ENCODE measurements at places on chromosomes 6 and 20. TPM values are rescaled to one million over a fixed set of nuclear protein-coding genes. Genes with fewer than 3 reads are reported as not detected.

Gene TTLL9
- total RNA-seq = 0.04 TPM

Gene BTN1A1
- total RNA-seq = not detected

Gene RAET1G
- total RNA-seq = 0.67 TPM

Gene FKBP1C
- 0.40 TPM for total RNA-seq

Gene C6orf132
- total RNA-seq = not detected

Gene MTG2
- 17.6 TPM for total RNA-seq

Gene MEP1A
- not detected for total RNA-seq

Gene FOXQ1
- total RNA-seq = not detected

Data from pulmonary artery endothelial cell (primary cell).